CD4-positive, alpha-beta T cell (primary cell): ENCODE measurements at places on chromosomes 5 and 9. TPM values are rescaled to one million over a fixed set of nuclear protein-coding genes. Genes with fewer than 3 reads are reported as not detected.

- no peaks in the 10 kb centered on the region for H3K36me3 ChIP-seq
- H3K27me3 ChIP-seq, result no peaks in the 10 kb centered on the region
- no peak overlapping the region for H3K4me3 ChIP-seq
- no peaks in the 10 kb centered on the region for H3K4me1 ChIP-seq
Measured at GRCh38 chr9:108953983-108954574, 19.9 kb downstream of the ABITRAM start.

GRCh38 chr9:71587576-71588362 is 180.5 kb downstream of the CEMIP2 start:
- no peak overlapping the region for H3K4me3 ChIP-seq
- no peaks in the 10 kb centered on the region for H3K36me3 ChIP-seq
- no peak for DNase-seq
- H3K4me1 ChIP-seq, result no peaks in the 10 kb centered on the region

BARX1 gene
- 0.33 TPM for total RNA-seq

GRCh38 chr5:163306421-163306820 is 131.0 kb upstream of the CCNG1 start:
- no peaks in the 10 kb centered on the region for H3K36me3 ChIP-seq
- H3K4me1 ChIP-seq, result no peaks in the 10 kb centered on the region
- no peaks in the 10 kb centered on the region for H3K27me3 ChIP-seq
- H3K27ac ChIP-seq, result no peak overlapping the region

- no peak for DNase-seq
- H3K27me3 ChIP-seq, result no peaks in the 10 kb centered on the region
- no peak overlapping the region for H3K4me3 ChIP-seq
- H3K36me3 ChIP-seq, result no peaks in the 10 kb centered on the region
Measured at GRCh38 chr5:35773967-35774366, 82.7 kb upstream of the IL7R start.

OCLN gene
- 5.5 TPM for total RNA-seq

DNA sequence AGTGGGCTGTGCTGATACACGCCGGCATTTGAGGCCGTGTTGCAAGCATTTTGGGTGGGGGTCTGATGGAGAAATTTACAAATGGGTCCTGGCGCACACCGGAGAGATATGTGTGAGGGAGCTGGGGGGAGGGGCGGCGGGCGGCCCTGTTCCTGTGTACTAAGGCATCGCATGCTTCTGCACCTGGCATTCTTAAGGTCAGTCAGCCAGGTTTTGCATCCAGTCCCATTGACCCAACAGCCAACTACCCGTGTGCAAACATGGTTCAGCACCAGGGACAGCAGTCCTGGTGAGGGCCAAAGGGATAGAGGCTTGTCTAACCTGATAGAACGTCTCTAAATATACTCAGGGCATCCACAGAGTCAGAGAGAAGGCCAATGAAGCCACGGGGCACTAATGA is 839 bp downstream of the GABRG2 start:
- H3K27ac ChIP-seq, result no peak overlapping the region
- no peaks in the 10 kb centered on the region for H3K36me3 ChIP-seq
- H3K27me3 ChIP-seq, result no peaks in the 10 kb centered on the region

PCDHA5 gene
- total RNA-seq, result not detected

SLC6A18 gene
- total RNA-seq, result not detected

FAM169A gene
- 14.7 TPM for total RNA-seq

DNA sequence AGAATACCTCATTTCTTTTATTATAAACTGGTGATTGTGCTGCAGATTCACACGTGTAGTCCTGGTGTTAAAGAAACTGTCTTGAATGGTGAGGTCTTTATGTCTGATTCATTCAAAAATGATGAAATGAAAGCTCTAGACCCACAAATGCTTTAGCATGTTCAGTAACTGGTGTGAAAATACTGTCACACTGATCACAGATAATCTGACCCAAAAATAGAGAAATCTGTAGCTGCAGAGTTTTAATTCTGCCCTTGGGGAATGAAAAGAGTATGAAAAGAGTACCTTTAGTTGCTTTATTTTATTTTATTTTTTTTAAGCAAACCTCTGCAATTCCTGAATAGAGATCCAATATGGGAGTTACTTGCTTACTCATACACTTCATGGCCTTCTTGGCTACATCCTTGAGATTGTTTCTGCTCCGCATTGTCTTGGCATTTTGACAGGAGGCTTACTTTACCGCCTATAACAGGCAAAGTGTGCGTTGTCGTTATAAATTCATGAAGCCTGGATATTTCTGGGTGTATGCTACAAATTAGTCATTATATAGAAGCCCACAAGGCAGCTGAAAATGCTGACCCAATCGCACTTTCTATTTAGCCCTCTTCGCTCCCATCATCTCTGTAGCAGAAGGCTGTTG is 2.7 kb downstream of the RGMB start:
- H3K4me1 ChIP-seq, result peaks cover 22% of the 10 kb centered on the region
- H3K36me3 ChIP-seq, result no peaks in the 10 kb centered on the region
- H3K27me3 ChIP-seq, result no peaks in the 10 kb centered on the region
- DNase-seq, result no peak
- no peak overlapping the region for H3K27ac ChIP-seq

RLN1 gene
- total RNA-seq, result 0.84 TPM

DNA sequence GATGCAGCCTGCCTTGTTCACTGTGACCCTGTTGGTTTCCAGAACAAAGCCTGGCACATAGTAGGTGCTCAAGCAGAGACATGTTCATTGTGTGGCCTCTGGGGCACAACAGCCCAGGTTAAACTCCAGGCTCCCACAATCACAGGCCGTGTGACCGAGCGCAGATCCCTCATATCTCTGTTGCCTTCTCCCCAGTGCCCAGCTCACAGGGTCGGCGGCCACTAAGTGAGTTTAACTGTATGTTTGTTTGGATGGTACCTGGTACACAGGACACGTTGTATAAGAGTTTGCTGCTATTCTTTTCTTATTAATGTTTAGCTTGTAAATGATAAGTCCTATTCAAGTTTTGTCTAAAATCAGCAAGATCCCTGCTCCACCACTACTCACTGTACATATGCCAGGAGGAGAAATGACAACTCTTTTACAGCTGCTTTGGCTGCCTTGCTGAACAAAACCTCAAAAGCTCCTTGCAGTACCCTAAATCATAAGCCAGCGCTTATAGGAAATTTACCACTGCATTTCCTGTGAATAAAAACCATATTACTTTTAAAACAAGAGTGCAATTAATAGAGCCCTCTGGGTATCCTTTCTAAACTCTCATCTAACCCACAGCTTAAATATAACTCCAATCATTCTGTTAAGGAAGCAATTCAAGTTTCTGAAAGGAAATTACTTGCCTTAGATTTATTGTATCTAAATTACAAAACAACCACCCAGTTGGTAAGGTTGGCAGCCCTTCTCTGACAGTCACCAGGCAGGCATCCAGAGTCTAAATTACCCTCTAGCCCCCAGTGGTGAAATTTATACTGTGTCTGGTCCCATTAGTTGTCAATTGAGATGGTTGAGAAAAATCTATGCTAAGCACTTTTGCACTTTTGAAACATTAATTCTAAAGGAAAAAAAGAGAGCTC is 379.4 kb downstream of the SEMA5A start:
- no peaks in the 10 kb centered on the region for H3K27me3 ChIP-seq
- H3K4me3 ChIP-seq, result no peak overlapping the region
- H3K4me1 ChIP-seq, result no peaks in the 10 kb centered on the region
- DNase-seq, result no peak

- H3K27me3 ChIP-seq, result no peaks in the 10 kb centered on the region
- no peak overlapping the region for H3K4me3 ChIP-seq
- no peak overlapping the region for H3K27ac ChIP-seq
Measured at GRCh38 chr5:67870662-67871061, 344.9 kb upstream of the PIK3R1 start.

- H3K36me3 ChIP-seq, result no peaks in the 10 kb centered on the region
- H3K4me1 ChIP-seq, result no peaks in the 10 kb centered on the region
- no peaks in the 10 kb centered on the region for H3K27me3 ChIP-seq
- H3K27ac ChIP-seq, result no peak overlapping the region
- no peak overlapping the region for H3K4me3 ChIP-seq
- DNase-seq, result no peak
Measured at GRCh38 chr5:16554110-16554509, 62.7 kb downstream of the RETREG1 start.

GRCh38 chr9:132596200-132596599 is 13.8 kb downstream of the BARHL1 start:
- H3K4me3 ChIP-seq, result no peak overlapping the region
- peaks cover 2% of the 10 kb centered on the region for H3K27me3 ChIP-seq
- H3K27ac ChIP-seq, result no peak overlapping the region

DNA sequence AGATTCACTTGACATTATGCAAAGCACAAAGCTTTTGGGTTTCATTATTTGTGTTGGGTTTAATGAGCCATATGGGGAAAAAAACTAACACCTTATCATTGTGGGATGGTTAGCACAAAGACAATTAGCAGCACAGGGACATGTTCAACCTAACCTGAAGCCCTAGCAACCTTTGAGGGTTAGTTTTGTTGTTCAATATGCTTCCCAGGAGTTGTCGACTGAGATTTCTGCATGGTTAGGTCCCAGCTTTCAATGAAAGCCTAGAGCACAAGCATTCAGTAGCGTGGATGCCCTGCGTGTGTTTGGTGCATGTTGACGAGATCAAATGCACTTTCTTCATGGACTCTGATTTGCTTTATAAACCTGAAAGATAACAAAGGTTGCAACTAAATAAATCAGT is 565.2 kb upstream of the TLE4 start:
- no peak for DNase-seq
- no peak overlapping the region for H3K4me3 ChIP-seq
- H3K4me1 ChIP-seq, result no peaks in the 10 kb centered on the region
- H3K36me3 ChIP-seq, result no peaks in the 10 kb centered on the region
- no peak overlapping the region for H3K27ac ChIP-seq

DNA sequence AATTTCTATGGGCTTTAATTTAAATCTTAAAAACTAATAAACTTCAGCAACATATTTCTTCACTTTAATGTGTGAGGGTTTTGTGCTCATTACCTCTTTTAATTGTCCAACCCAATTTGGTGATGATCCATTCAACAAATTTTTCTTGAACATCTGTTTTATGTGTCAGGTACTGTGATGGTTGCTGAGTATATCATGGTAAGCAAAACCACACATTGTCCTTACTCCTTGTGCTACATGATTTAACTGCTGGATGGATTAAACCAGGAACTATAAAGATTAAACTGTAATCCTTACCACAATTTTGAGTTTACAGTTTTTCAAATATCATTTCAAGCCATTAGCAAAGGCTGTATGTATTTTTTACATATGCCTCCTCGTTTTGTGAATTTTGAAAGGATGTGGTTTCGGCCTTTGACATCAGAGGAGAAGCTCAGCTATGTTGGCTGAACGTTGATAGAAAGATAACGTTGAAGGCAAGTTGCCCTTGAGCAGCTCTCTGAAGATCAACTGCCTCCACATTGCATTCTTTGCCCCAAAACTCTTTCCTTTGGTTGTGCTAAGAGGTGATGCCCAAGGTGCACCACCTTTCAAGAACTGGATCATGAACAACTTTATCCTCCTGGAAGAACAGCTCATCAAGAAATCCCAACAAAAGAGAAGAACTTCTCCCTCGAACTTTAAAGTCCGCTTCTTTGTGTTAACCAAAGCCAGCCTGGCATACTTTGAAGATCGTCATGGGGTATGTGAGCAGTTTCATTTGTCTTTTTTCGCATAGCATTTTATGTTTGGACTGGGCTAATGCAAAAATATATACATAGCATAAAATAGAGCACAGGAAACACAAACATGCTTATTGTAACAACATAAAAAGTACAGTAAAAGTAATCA is at the start of gene ITK:
ITK (plus strand) TSS at position 467 of the 891 bp plus-strand sequence; CDS start at position 605, 138 bp downstream.
- H3K4me3 ChIP-seq, result peak within 1 kb of the TSS; percentile 85
- DNase-seq, result no peak
- peaks cover 38% of the 10 kb centered on the region for H3K4me1 ChIP-seq
- peak within 1 kb of the TSS; percentile 74 for H3K27ac ChIP-seq
- H3K27me3 ChIP-seq, result no peaks in the 10 kb centered on the region

GDF9 gene
- total RNA-seq, result 1.6 TPM

CCNI2 gene
- 8.8 TPM for total RNA-seq

FOXD4L3 gene
- not detected for total RNA-seq

GPR151 gene
- not detected for total RNA-seq

- peaks cover 47% of the 10 kb centered on the region for H3K27me3 ChIP-seq
- H3K4me1 ChIP-seq, result peaks cover 7% of the 10 kb centered on the region
- DNase-seq, result no peak
- no peaks in the 10 kb centered on the region for H3K36me3 ChIP-seq
- H3K27ac ChIP-seq, result no peak overlapping the region
Measured at GRCh38 chr5:181118369-181118768, 12.6 kb downstream of the OR2V1 start.

DNA sequence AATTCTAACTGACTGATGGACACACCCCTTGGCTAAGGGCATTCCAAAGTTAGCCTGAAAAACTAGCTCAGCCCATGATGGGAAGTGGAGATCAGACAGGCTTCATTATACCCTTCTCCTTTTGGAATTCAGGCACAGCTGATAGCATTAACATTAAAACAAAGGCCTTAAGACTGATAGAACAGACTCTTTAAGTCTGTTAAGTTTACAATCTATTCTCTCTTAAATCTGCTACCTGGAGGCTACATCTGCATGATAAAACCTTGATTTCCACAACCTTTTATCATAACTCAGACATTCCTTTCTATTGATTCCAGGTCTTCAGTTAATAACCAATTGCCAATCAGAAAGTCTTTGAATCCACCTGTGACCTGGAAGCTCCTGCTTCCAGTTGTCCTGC is 281.4 kb downstream of the TUSC1 start:
- H3K4me1 ChIP-seq, result no peaks in the 10 kb centered on the region
- no peak overlapping the region for H3K27ac ChIP-seq
- H3K27me3 ChIP-seq, result no peaks in the 10 kb centered on the region
- no peak overlapping the region for H3K4me3 ChIP-seq
- no peaks in the 10 kb centered on the region for H3K36me3 ChIP-seq

GPR21 gene
- total RNA-seq, result 0.74 TPM
